ENCODE measurements at places on chromosomes 2 and 18. TPM values are rescaled to one million over a fixed set of nuclear protein-coding genes. Genes with fewer than 3 reads are reported as not detected.

The ERFE gene
- 17.3 TPM for total RNA-seq

GRCh38 chr2:207130958-207131521 is 34.7 kb downstream of the KLF7 start:
- no peak for DNase-seq

GRCh38 chr2:122019724-122020123 is 264.3 kb downstream of the TSN start:
- DNase-seq: no peak

DNA sequence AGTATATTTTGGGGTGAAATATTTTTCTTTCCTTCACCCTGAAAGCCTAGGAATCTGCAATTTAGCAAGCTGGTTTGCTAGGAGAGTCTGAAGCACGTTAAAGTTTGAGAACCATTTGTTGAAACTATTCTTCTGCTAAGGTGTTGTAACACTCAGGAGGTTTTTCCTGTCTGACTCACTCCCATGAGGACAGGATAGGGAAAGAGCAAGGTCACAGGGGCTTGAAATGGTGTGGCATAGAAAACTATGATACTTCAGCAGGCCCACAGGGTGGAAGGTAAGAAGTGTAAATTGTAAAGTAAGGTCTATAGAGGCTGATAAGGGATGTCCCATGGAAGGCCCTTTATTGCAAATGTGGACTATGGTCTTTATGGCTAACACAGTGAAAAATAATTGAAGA is 177.7 kb upstream of the ZC3H15 start:
- DNase-seq: no peak

GRCh38 chr18:33820517-33821371 is 242.7 kb downstream of the ASXL3 start:
- no peak for DNase-seq
